ENCODE measurements at places on chromosomes 5 and 9. TPM values are rescaled to one million over a fixed set of nuclear protein-coding genes. Genes with fewer than 3 reads are reported as not detected.

Gene CDH6
- total RNA-seq, result not detected

Gene TUBB4B
- total RNA-seq, result 60.2 TPM

Gene SPATA31E1
- not detected for total RNA-seq

Gene IFNB1
- not detected for total RNA-seq

Gene LRRC70
- total RNA-seq, result 1.2 TPM

Gene TAF11L10
- not detected for total RNA-seq

Gene PCDHAC2
- not detected for total RNA-seq

Gene C9orf153
- 0.77 TPM for total RNA-seq

Gene PTCH1
- 49.6 TPM for total RNA-seq

Gene NINJ1
- 35.6 TPM for total RNA-seq

All from naive thymus-derived CD8-positive, alpha-beta T cell (primary cell).